ENCODE measurements at places on chromosomes 11 and 22.

- no peak for DNase-seq
These were observed 12.9 kb downstream of the CHRNA10 start for GRCh38 chr11:3658252-3658651.

GRCh38 chr11:116637766-116638165 lies 135.0 kb downstream of the BUD13 start:
- no peak for DNase-seq

- no peak for DNase-seq
These were observed 103.7 kb upstream of the CLMP start for GRCh38 chr11:123298488-123299447.

DNA sequence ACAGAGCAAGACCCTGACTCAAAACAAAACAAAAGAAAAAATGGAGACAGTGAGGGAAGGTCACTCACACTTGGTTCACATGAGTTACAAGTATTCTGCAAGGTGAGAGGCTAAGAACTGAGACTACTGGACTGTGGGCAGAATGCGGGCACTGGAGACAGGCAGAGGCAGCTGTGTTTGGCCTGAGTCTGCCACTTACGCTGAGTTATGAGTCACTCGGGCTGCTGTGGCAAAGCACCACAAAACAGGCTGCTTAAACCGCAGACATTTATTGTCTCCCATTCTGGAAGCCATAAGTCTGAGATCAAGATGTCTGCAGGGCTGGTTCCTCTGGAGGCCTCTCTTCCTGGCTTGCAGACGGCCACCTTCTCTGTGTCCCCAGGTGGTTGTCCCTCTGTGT lies 122.8 kb downstream of the SHANK2 start:
- DNase-seq: peak; percentile 38

DNA sequence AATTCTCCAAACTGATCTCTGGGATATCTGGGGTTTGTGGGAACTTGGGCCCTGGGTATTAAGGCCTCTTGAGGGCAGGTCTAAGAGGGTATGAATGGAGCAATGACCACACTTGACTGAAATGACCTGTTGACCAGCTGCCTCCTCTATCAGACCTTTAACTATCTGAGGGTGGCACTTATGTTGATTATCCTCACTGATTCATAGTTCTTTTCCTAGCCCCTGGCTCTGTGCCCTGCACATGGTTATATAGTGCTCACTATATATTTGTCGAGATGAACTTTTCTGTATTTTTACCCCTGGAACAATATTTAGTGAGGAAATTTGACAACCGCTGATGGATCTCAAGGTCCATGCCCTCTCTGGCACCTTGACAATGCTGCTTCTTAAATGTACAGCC lies 305.5 kb upstream of the PLET1 start:
- DNase-seq: no peak

- DNase-seq: no peak
These were observed 1.5 kb downstream of the MICAL3 start for GRCh38 chr22:18022876-18023275.

- DNase-seq: no peak
These were observed 6.1 kb upstream of the NAP1L4 start for GRCh38 chr11:2998073-2998850.

DNA sequence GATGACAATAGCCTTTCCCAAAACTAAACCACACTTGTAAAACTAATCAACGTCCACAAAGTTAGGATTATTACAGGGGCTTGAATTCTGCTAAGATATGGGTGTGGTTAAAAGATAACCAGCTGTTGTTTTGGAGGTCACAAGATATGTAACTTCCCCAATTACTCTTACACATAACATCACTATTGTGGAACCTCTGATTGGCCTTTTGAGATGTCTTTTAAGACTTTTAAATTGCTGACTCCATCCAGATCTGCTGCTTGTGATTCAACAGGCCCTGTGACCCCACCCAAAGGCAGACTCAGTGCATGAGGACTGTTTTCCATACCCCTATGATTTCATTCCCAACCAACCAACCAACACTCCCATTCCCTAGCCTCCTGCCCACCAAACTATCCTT lies 893.9 kb downstream of the OPCML start:
- DNase-seq: peak; percentile 22

- DNase-seq: peak; percentile 19
These were observed 5.0 kb upstream of the ANO1 start for GRCh38 chr11:70072861-70073755.

DNA sequence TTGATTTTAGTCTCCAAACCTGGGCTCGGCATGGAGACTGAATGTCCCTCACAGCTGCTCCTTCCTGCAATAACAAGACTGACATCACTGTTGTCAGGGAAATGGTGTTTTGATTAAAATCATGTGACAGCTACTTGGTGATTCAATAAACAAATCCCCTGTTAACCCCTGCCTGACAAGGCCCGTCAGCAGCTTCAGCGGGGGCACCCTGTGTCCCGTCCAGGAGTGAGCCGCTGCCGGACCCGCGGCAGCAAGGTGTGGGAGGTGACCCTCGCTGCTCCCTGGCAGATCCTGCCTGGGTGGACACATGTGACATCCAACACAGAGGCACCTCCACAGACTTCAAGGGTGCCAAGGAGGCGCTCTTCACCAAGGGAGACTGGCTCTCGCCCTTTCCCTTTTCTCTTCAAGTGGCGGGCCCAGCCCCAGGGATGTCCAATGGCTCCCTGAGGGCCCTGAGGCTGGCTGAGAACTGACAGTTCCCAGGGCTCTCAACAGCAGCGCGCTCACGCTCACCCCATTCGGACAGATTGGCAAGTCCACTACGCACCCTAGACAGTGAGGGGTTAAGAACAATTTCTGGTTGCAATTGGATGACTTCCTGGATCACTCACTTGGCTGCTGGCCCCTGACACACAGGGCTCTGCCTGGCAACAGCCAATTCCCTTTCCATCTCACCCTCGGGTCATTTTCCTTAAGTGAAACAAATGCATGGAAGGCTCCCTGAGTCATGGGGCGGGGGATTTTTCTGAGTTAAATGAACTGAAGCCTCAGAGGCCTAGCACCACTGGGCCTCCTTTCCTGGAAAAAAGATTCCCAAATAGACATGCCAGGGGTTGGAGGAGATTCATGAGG lies 30.7 kb downstream of the PPP2R1B start:
- peak; percentile 99 for DNase-seq

- no peak for DNase-seq
These were observed 337.2 kb upstream of the B3GAT1 start for GRCh38 chr11:134749040-134749839.

DNA sequence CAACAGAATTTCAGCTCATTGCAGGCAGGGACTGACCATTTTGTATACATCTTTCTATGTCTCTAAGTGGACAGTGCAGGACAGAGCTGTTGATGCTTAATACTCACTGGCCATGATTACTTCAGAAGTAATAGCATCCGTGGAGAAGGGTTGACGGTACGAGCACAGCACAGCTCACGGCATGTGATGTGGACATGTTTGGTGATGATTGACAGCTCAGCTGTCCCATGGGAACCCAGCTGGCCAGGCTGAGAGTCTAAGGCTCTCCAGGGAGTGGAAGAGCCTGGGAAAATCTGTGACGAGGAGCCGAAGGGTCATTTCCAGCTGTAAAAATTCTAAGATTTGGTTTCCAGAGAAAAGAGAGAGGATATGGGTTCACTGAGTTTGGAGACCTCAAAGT lies 198.2 kb downstream of the SNX19 start:
- DNase-seq: no peak

GRCh38 chr11:16893456-16894066 lies 120.7 kb downstream of the PLEKHA7 start:
- DNase-seq: no peak

- no peak for DNase-seq
These were observed 4.1 kb downstream of the RTCB start for GRCh38 chr22:32407936-32408335.

GRCh38 chr11:34480314-34480713 lies 33.3 kb downstream of the ELF5 start:
- peak; percentile 24 for DNase-seq

GRCh38 chr22:45879552-45879949 lies 97.4 kb downstream of the WNT7B start:
- no peak for DNase-seq
